ENCODE measurements at places on chromosomes 7 and 10.

DNA sequence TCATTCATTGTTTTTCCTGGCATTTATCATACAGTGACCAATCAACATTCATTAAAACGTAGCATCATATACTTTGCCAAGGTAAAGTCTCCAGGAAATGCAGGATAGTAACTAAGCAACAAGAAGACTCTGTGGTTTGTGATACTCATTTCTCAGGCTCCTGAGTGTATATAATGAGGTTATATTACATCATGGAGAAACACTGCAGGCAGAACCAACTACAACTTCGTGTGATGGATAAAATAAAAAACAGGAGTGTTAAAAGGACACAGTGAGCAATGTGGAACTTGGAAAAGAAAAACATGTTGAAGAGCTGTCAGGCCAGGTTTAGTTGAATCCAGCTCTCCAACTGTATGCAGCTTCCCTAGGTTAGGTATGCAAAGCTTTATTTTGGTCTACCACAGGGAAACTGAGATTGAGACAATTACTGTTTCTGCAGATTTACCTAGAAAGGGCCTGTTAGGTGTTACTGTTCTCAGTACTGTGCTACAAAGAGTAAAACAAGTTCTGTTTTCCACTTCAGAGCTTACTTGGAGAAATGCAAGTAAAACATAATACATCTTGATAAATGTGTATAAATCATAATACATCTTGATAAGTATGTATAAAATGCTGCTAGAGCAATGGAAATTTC lies 7.8 kb upstream of the CCNY start:
- no peak for DNase-seq

- peak; percentile 76 for DNase-seq
Observed at GRCh38 chr7:106717955-106718871, 57.3 kb upstream of the CCDC71L start.

- peak; percentile 9 for DNase-seq
Observed at GRCh38 chr7:22255834-22256233, 101.1 kb downstream of the RAPGEF5 start.

GRCh38 chr7:139739863-139740597 lies 37.8 kb downstream of the HIPK2 start:
- no peak for DNase-seq

DNA sequence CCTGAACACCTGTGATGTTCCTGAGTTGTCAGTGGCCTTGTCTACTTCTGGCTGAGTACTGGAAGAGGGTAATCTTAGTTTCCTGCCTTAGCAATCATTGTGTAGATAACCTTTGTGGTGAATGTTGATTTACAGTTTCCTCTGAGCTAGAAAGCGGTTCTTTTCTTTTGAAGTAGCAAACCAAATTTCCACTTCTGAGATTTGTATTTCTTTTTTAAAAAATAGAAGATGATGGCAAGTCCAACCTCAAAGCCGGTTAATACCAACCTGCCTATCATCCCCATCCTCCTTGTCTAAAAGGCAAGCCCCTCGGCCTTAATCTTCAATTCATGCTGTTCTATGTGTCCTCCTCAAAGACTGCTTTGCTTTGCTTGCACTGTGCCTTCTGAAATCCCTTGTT lies 12.5 kb upstream of the PALS2 start:
- no peak for DNase-seq

- no peak for DNase-seq
Observed at GRCh38 chr10:29321656-29322055, 32.8 kb downstream of the LYZL1 start.

Measured in Calu3 (cell line).